Thoracic aorta (tissue), 2 donors: ENCODE measurements at places on chromosomes 4 and X.

GRCh38 chr4:152935143-152935542 is 980 bp upstream of the FHDC1 start:
- DNase-seq: no peak

GRCh38 chr4:81120055-81120454 is 89.5 kb downstream of the BMP3 start:
- no peak for DNase-seq

- DNase-seq: no peak
Observed at GRCh38 chr4:25884031-25884782, 21.4 kb upstream of the SEL1L3 start.

- no peak for DNase-seq
Observed at GRCh38 chr4:64146030-64146429, 263.2 kb downstream of the TECRL start.

DNA sequence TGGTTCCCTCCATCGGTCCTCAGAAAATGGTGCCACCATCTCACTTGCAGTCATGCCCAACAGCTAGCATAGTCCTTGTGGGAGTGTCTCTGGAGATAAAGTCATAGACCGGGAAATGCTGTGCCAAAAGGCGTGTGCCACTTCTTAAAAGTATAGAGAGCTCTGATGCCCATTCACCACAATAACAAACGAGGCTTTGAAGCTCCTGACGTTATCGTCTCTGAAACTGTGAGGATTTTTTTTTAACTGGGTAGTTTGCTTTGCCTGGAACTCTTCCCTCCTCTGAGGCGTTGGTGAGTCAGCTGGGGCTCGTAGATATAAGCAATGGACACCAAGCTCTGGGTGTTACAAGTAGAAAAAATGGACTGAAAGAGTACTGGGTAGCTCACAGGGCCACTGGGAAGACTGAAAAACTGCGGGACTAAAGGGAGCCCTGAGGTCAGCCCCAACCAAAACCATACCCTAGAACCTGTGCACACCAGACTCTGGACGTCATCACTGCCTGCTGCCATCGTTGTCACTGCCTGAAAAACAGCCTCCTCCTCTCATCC is 89.4 kb upstream of the TRIM2 start:
- no peak for DNase-seq

DNA sequence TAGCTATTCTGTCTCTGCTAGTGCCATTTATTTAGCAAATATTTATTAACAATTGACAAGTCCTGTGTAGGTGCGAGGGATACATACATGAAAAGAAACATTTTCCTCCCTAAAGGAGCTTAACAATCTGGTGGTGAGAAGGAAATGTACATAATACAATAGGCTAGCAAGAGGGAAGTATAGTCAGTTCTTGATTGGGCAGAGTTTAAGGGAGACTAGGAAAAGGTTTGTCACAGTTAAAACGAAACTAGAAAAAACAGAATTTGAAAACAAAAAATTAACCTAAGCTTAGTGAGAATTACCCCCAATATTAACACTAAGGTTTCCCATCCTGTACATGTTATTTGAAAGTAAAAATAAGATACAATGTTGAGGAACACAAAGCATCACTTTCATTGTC is 8.6 kb upstream of the MAML3 start:
- DNase-seq: no peak

DNA sequence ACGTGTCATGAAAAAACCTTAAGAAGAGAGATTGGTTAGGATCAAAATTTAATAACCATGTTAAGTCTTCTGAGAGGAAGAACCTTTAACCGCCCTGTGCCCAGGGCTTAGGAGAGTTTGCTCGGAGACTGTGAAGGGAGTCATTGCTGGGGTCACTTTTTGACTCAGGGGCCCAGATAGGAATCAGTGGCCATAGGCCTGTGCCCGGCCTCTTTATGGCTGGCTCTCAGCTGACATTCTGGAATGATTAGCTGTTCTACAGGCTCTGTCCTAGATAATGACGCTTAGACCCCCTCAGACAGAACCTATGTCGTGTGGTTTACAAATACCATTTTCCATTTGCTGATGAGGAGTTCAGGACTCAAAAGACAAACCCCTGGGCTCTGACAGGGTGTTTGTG is 174.1 kb downstream of the DCLK2 start:
- no peak for DNase-seq

DNA sequence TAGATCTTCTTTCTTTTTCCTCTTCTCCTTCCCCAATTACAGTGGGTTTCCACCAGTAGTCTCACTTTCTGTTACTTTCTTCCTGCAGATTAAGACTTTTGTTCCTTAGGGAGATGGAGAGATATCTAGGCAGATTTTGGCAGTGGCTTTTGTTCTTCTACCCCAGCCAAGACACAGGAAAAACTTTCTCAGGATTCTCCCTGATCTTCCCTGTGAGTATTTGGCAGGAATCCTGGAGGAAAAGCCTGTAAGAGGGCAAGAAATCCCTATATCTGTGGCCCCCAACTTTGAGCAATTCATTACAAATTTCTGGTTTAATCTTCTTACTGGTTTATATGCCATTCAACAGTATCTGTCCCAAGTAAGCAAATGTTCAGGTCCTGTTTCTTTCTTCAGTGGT is 21.9 kb downstream of the SLC9A7 start:
- no peak for DNase-seq

DNA sequence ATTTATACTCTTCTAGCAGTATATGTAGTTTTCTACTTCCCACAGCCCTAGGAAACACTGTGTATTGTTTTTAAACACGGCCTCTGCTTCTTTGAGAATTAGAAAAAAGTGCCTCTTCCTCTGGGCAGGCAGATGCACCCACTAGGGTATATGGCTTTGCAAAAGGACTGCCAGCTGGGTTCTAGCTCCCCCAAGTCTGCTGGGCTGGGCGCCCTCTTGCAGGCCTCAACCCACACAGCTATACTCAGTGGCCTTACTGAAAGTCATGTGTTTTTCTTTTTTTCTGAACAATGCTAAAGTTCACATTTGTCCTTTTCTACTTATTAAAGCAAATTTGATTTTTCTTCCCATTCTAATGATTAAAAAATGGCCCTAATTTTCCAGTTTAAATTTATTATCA is 35.5 kb upstream of the BMPR1B start:
- DNase-seq: no peak

DNA sequence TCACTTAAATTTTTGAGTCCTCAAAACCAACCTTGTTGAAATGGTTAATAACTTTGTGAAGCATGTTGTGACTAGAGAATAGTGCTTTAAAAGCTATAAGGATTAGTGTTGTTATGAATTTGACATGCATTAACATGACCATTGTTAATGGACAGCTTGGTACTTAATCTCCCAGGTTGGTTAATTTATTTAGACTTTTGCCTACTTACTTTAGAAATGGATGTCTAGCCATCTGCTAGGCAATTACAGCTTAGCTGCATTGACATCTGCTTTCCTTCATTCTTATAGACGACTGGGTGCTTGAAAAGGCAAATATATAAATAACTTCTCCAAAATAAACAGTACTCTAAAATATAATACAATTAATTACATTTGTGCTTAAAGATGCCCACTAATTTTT is 368.0 kb downstream of the CCSER1 start:
- DNase-seq: no peak

GRCh38 chrX:39948582-39948981 is 149.2 kb downstream of the BCOR start:
- no peak for DNase-seq

- DNase-seq: no peak
Observed at GRCh38 chr4:87382931-87383330, 8.1 kb downstream of the HSD17B11 start.

- DNase-seq: no peak
Observed at GRCh38 chr4:123517971-123518370, 121.4 kb downstream of the SPRY1 start.

DNA sequence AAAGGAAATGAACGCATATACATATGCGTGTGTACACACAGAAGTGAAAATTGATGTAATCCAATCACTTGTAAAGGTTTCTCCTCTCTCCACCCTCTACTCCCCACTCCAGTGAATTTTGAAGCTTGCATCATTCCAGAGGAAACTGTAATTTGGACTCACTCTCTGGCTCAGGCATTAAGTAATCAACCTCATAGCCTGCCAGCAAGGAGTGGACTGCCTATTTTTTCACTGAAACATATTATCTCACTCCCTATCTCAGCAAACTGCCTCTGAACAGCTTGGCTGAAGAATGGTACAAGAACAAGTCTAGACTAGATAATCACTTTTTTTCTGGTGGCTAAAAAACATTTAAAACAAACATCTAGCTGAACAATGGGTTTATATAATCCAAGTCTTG is 124.2 kb downstream of the C4orf51 start:
- DNase-seq: no peak

DNA sequence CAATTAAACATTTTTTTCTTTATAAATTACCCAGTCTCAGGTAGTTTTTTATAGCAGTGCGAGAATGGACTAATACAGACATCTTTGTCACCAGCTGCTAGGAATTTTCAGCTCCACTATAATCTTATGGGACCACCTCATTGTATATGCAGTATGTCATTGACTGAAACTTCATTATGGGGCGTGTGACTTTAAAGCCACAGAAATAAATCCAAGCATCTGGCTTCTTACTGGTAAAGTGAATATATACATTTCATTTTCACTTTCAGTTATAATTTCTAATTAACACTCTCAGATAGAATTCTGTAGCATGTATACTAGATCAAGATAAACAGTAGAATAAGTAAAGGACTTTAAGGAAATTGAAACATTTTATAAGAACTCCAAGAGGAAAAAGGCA is 21.9 kb downstream of the IL15 start:
- DNase-seq: no peak

DNA sequence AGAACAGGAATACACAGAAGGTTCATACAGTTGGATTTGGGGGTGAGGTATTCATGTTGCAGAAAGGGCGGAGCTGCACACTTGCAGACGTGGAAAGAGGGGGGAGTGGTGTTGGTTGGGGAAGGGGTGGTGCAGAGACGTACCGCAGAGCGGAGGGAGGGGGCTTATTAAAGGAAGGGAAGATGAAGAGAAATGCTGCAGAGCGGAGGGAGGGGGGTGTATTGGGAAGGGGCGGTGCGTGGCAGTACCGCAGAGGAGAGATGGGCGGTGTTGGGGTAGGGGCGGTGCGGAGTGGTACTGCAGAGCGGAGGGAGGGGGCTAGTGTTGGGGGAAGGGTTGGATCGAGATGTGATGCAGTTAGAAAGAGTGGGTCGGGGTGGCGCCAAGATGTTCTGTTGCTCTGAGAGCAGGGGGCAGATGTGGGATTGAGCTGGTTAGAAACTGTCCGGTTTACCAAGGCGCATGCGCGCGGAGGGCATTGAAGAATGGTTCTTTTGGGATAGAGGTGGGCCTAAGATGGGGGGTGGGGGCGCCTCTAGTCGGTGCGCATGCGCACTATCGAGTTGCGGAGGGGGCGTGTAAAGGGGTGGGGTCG is 900 bp downstream of the TRO start:
- no peak for DNase-seq

GRCh38 chrX:107448998-107449835 is at the start of gene FRMPD3:
FRMPD3 (plus strand) TSS chrX:107449652; CDS start chrX:107526589, 76,937 bp downstream.
- DNase-seq: no peak

DNA sequence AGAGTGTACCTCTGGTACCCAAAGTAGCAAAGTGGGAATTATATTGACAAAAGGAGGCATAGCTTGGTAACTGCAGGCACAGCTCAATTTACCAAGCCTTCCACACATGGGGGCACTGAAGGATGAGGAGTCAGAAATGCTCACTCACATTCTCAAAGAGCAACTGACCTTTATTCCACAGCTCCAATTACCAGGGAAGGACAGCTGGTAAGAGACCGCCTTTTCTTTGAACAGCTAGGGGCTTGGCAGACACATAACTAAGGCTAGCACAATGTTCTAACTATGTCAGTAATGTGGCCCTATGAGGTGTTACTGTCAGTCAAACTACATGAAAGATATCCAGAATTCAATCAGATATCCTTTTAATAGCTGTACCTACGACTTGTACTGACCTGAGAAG is 20.5 kb upstream of the STS start:
- no peak for DNase-seq

- no peak for DNase-seq
Observed at GRCh38 chr4:144985014-144985413, 113.0 kb downstream of the ANAPC10 start.

GRCh38 chr4:100803751-100804150 is 285.9 kb upstream of the EMCN start:
- no peak for DNase-seq

DNA sequence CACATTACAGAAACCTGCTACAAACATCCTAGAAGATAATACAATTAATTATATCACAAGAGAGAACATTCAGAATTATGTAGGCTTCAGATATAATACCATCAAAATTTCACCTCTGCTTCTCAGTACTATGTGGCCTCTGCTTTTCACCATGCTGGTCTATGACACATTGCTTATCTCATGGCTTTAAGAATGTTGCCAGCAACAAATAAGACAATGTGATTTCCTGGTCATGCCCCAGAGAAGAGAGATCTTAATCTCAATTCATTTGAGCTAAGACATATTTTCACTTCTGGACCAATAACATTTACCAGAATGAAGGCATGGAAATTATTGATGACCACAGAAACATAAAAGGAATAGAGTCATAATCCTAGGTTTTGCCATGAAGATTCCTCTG is 1233.4 kb upstream of the ADGRL3 start:
- DNase-seq: no peak

- no peak for DNase-seq
Observed at GRCh38 chr4:84579403-84579776, 3.5 kb upstream of the CDS1 start.

GRCh38 chr4:95358421-95358820 is 190.4 kb downstream of the UNC5C start:
- DNase-seq: no peak

DNA sequence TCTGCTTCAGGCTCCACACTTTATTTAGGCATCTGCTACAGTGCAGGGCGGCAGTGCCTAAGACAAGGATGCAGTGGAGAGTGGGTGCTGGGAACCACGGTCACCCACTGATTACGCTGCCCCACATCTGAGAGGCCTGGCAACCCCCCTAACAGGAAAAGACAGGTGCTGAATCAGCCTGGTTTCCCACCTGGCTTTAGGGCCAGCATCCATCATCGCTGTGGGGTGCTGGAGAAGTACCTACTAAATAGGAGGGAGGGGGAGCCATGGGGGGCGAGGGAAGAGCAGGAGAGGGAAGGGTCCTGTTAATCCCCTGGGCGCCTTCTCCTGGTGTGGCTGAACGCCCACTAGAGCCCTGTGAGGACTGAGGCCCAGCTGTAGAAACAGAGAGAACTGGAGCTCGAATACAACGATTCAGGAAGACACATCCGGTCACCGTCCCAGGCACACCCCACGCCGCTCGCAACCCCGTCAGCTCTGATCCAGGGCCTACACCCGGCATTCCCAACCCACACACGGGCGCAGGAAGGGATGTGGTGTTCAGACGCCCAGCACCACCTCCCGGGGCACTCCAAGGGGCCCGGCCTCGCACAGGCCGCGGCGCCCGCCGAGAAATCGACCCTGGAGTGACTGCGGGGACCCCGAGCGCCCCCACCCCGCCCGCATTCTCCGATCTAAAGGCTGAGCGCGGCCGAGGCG is 554 bp downstream of the DCTD start:
- no peak for DNase-seq

- DNase-seq: no peak
Observed at GRCh38 chr4:30265716-30266115, 454.5 kb upstream of the PCDH7 start.

- DNase-seq: no peak
Observed at GRCh38 chr4:110970642-110971041, 347.8 kb upstream of the PITX2 start.
